ENCODE measurements at places on chromosomes 2 and 18. TPM values are rescaled to one million over a fixed set of nuclear protein-coding genes. Genes with fewer than 3 reads are reported as not detected.
A peak's percentile ranks its signal among the peaks of the same experiment; 100 is the strongest.

The VWC2L gene
- total RNA-seq: not detected

The SCG2 gene
- 1.7 TPM for total RNA-seq

The CRYGD gene
- total RNA-seq: not detected

- no peaks in the 10 kb centered on the region for H3K27me3 ChIP-seq
- H3K36me3 ChIP-seq: no peaks in the 10 kb centered on the region
Measured at GRCh38 chr2:21395366-21395765, 271.6 kb downstream of the TDRD15 start.

DNA sequence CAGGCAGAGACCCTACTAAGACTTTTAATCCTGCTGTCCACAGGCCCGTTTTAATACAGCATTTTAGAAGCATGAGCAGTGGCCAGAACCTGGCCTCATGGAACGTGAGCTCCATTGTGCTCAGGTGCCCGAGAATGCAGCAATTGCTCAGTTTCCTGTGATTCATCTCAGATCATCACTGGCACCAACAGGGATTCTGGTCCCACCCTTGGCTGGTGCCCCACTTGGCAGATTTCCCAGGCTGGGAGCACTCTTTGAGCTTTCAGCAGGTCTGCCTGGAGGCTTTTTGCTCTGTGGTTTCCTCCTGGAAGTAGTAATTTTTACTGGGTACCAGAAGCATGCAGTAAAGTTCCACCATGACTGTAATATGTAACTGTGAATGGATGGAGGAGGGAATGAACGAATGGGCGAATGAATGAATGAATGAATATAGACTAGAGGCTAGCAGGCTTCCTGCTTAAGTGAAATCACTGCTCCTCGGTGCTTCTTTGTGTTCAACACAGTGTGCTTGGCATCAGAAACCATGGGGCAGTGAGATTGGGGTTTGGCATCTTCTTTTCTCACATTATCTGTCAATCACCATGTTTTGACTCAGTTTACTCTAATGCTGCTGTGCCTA is 312.9 kb downstream of the PRKCE start:
- no peak for DNase-seq
- H3K4me1 ChIP-seq: peaks cover 34% of the 10 kb centered on the region
- no peaks in the 10 kb centered on the region for H3K27me3 ChIP-seq
- peak overlapping the region; percentile 81 for H3K27ac ChIP-seq
- H3K36me3 ChIP-seq: no peaks in the 10 kb centered on the region

GRCh38 chr2:23617167-23617810 is 232.3 kb downstream of the KLHL29 start:
- H3K27ac ChIP-seq: peak overlapping the region; percentile 94
- no peak for DNase-seq
- peaks cover 66% of the 10 kb centered on the region for H3K4me1 ChIP-seq
- no peaks in the 10 kb centered on the region for H3K27me3 ChIP-seq

- H3K27me3 ChIP-seq: no peaks in the 10 kb centered on the region
- peak overlapping the region; percentile 31 for H3K4me3 ChIP-seq
- DNase-seq: no peak
- peak overlapping the region; percentile 42 for H3K27ac ChIP-seq
- no peaks in the 10 kb centered on the region for H3K36me3 ChIP-seq
Measured at GRCh38 chr2:9739531-9739964, 103.7 kb upstream of the TAF1B start.

DNA sequence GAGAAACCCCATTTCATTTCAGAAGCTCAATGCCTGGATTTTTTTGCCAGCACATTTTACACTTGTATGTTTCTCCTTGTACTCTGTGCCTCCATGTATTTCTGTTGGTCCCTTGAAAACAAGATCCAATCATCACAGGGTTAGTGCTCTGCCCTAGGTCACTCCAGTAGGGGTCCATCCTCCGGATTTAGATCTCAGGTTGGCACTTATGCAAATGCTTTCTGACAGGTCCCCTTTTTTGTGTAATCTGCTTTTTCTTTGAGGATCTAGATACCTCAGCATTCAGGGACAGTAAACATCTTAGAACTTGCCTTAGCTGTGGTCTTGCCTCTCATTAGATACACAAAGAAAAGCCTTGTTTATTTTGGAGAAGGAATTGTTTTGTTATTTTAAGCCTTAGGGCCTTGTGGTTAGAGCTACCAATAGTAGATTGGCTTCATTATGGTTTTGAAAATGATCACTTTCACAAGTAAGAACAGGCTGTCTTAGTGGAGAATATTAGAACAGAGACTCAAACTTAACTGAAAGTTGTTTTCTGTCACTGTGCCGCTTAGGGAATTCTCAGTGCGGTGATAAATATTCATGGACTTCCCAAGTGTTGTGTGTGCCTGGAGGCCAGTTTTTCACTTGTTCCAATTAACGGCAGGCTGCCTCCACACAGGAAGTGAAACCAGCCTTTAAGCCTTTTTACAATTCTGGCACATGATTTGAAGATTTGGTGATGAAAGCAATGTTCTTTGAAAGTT is 7.8 kb downstream of the MERTK start:
- peaks cover 62% of the 10 kb centered on the region for H3K4me1 ChIP-seq
- no peak for DNase-seq
- H3K27me3 ChIP-seq: no peaks in the 10 kb centered on the region
- peak overlapping the region; percentile 57 for H3K27ac ChIP-seq
- no peaks in the 10 kb centered on the region for H3K36me3 ChIP-seq

- no peak overlapping the region for H3K27ac ChIP-seq
- no peaks in the 10 kb centered on the region for H3K36me3 ChIP-seq
- peaks cover 22% of the 10 kb centered on the region for H3K4me1 ChIP-seq
- no peaks in the 10 kb centered on the region for H3K27me3 ChIP-seq
- H3K4me3 ChIP-seq: no peak overlapping the region
Measured at GRCh38 chr18:74294526-74294925, 2.8 kb upstream of the CYB5A start.

DNA sequence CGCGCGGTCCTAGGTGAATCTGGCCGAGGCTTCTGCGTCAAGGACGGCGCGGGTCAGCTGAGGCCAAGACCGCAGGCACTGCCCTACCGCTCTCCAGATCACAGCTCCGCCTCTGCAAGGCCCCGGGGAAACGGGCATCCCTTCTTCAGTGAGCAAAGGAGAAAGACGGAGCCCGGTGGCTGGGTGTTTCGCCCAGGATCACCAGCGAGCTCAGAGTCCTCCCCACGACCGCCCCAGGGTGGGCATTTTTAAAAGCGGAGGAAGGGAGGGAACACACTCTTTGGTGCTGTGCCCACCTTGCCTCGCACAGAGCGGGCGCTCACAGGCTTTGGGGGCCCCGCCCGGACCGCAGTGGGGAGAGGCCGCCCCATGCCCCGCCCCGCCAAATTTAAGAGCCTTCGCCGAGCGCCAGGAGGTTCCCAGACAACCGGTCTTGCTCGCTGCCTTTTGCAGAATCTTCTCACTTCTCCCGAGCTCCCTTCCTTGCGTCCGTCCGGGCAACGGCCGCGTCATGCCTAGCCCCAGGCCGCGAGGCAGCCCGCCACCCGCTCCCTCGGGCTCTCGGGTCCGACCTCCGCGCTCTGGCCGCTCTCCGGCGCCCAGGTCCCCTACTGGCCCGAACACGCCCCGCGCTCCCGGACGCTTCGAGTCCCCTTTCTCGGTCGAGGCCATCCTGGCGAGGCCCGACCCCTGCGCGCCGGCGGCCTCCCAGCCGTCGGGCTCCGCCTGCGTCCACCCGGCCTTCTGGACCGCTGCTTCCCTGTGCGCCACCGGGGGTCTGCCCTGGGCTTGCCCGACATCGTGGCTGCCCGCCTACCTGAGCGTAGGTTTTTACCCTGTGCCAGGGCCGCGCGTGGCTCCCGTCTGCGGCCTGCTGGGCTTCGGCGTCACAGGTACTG is at the start of gene NOTO:
TSS of gene NOTO (plus strand) at position 419 of the 899 bp plus-strand sequence. CDS start at position 512, 93 bp downstream.
- no peak for DNase-seq
- peak within 1 kb of the TSS; percentile 39 for H3K4me3 ChIP-seq
- H3K27me3 ChIP-seq: peaks cover 31% of the 10 kb centered on the region
- H3K36me3 ChIP-seq: no peaks in the 10 kb centered on the region

Measured in esophagus muscularis mucosa (tissue), 4 donors.